ENCODE measurements at places on chromosomes 4 and X.

- DNase-seq: no peak
Measured at GRCh38 chr4:104447294-104447693, 47.4 kb downstream of the CXXC4 start.

- DNase-seq: no peak
Measured at GRCh38 chr4:152917543-152918395, 18.4 kb upstream of the FHDC1 start.

- DNase-seq: no peak
Measured at GRCh38 chr4:57448452-57448851, 338.3 kb upstream of the IGFBP7 start.

GRCh38 chr4:187236209-187236890 is 512.7 kb upstream of the FAT1 start:
- DNase-seq: peak; percentile 46

- DNase-seq: no peak
Measured at GRCh38 chr4:92497141-92497540, 193.4 kb downstream of the GRID2 start.

Measured in hepatocyte (in vitro differentiated cells).